Small intestine (tissue), 16 donors: ENCODE measurements at places on chromosomes 2 and 18.

- H3K4me3 ChIP-seq: no peak overlapping the region
- H3K27me3 ChIP-seq: no peaks in the 10 kb centered on the region
- no peak for DNase-seq
- peaks cover 9% of the 10 kb centered on the region for H3K36me3 ChIP-seq
- H3K4me1 ChIP-seq: no peaks in the 10 kb centered on the region
These were observed 5.1 kb upstream of the GAL3ST2 start for GRCh38 chr2:241771286-241772062.

DNA sequence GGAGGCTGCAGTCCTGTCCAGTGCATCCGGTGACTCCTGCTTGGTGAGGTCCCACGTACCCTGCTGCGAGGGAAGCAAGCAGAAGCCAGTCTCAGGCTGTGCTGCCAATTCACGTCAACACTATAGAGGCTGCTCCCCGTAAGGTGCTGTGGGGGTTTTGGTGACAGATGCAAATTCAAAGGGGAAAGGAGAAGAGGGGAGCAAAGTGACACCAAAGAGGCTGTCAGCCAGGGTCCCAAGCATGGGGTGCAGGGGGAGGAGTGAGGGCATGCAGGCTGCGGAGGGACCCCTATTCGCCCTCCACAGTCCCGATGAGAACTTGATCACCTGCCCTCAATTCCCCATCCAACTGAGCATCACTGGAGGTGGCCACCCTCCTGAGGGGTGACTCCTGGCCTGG is 179.4 kb upstream of the HS6ST1 start:
- H3K4me1 ChIP-seq: peaks cover 8% of the 10 kb centered on the region
- no peaks in the 10 kb centered on the region for H3K36me3 ChIP-seq
- no peak for DNase-seq

DNA sequence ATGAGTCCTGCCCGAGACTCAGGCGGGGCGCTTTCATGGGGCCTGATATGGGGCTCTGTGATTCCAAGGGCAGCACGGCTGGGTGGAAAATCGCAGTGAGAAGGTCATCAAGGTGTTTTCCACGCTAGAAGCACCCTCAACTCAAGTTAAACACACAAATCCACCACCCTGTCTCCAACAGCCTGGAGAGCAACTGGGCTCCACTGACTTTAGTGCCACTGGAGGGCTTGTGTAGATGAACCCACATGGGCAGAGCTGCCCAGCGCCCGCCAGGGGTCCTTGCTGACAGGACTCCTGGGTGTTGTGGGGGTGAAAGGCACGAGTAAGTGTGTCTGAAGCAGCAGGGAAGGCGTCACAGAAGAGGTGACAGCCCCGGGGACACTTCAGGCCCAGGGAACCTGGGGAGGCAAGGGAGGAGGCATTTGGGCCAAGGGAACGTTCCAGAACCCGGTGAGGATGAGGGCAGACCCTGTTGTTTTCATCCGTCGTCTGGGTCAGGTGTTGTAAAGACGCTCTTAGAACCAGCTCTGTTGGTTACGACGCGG is 51.8 kb upstream of the CTDP1 start:
- no peaks in the 10 kb centered on the region for H3K36me3 ChIP-seq
- no peaks in the 10 kb centered on the region for H3K27me3 ChIP-seq
- no peak for DNase-seq

DNA sequence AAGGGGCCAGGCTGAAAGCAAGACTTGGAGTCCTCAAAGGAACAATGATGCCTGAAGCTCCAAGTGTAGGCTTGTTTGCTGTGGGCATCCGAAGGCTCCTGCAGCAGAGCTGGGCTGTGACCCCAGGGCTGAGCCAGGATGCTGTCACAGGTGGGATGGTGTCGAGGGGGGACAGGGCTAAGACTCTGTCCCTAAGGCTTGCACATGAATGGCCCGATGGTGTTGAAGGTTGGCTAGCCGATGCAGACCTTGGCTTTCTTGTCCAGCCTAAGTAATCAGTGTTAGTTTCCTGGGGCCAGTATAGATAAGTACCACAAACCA is 251.0 kb downstream of the NDUFA10 start:
- no peak overlapping the region for H3K27ac ChIP-seq
- H3K27me3 ChIP-seq: peaks cover 2% of the 10 kb centered on the region
- no peak for DNase-seq
- H3K4me3 ChIP-seq: no peak overlapping the region
- no peaks in the 10 kb centered on the region for H3K4me1 ChIP-seq
- H3K36me3 ChIP-seq: no peaks in the 10 kb centered on the region

DNA sequence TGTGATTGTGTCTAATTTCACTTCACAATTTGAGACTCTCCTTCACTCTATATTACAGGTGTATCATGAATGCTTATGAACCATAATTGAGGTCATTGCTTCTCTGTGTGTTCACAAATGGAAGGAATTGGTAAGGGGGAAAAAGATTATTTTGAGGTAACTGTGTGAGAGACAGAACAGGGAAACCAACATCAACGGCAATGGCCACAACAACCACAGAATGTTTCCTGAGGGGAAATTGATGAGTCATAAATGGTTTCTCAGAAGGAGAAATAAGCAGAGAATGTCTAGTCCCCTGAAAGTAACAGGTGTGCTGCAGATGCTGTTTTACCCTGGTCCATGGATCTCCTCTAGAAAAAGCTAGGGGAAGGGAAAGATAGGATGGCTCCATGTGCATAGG is 361.2 kb upstream of the GALNT5 start:
- no peak for DNase-seq
- H3K27ac ChIP-seq: no peak overlapping the region
- no peak overlapping the region for H3K4me3 ChIP-seq
- H3K4me1 ChIP-seq: no peaks in the 10 kb centered on the region
- no peaks in the 10 kb centered on the region for H3K27me3 ChIP-seq

DNA sequence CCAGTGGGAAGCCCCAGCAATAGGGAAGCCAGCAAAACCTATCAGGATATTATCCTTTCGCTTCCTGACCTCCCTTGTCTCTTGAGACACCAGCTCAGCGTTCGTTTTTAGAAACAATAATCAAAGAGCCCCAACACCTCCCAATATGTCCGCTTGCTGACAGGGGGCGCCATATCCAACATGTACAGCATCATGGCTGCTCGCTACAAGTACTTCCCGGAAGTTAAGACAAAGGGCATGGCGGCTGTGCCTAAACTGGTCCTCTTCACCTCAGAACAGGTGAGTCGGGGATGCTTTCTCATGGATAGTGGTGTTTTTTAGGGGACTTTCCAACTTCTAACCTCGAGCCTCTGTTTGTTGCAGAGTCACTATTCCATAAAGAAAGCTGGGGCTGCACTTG is 28.7 kb downstream of the GAD1 start:
- no peaks in the 10 kb centered on the region for H3K27me3 ChIP-seq
- H3K4me3 ChIP-seq: no peak overlapping the region
- H3K36me3 ChIP-seq: no peaks in the 10 kb centered on the region
- no peak for DNase-seq
- H3K4me1 ChIP-seq: no peaks in the 10 kb centered on the region

DNA sequence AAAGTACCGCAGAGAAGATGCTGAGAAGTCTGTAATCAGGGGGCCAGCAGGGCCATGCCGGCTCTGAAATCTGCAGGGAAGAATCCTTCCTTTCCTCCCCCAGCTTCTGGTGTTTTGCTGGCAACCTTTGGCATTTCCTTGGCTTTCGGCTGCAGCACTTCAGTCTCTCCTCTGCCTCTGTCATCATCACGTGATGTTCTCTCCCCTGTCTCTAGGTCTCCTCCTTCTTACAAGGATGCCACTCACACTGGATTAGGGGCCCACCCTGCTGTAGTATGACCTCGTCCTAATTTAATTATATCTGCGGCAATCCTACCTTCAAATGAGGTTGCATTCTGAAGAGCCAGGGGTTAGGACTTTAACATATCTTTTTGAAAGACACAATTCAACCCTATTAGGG is 13.8 kb upstream of the RAB12 start:
- H3K27me3 ChIP-seq: no peaks in the 10 kb centered on the region
- DNase-seq: no peak
- H3K4me3 ChIP-seq: no peak overlapping the region
- H3K4me1 ChIP-seq: no peaks in the 10 kb centered on the region

DNA sequence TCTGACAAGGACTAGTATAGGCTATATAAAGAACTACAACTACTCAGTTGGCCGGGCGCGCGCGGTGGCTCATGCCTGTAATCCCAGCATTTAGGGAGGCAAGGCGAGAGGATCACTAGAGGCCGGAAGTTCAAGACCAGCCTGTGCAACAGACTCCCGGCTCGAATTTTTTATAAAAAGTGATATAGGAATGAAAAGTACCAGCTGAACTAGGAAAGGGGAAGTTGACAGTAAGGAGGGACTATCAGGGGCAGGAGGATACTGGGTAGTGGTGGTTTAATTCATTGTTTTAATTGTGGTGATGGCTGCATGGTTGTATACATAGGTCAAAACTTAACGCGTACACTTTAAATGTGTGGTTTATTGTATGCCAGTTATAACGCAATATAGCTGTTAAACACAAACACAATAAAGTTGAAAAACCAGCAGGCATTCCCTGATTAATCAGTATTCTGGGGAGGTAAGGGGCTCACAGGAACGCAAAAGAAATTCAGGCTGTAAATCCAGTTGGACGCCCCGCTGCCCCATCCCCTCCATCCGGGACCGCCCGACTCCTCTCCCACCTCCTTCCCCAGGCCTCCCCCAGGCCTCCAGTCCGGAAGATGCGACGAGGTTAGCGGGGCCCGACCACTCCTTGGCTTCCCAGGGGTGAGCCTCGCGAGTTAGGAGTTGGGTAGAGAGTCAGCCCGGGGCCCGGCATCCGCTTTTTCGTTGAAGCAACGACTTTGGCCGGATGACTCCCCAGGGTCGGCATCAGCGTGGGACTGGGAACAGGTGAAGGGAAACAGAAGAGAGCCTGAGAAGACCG is 746 bp upstream of the POLR1B start:
- peak; percentile 3 for DNase-seq
- H3K4me3 ChIP-seq: peak overlapping the region; percentile 85
- H3K36me3 ChIP-seq: no peaks in the 10 kb centered on the region

- DNase-seq: peak; percentile 60
- no peaks in the 10 kb centered on the region for H3K27me3 ChIP-seq
- no peaks in the 10 kb centered on the region for H3K4me1 ChIP-seq
- no peak overlapping the region for H3K4me3 ChIP-seq
These were observed 67.3 kb downstream of the ASB1 start for GRCh38 chr2:238493880-238494572.

DNA sequence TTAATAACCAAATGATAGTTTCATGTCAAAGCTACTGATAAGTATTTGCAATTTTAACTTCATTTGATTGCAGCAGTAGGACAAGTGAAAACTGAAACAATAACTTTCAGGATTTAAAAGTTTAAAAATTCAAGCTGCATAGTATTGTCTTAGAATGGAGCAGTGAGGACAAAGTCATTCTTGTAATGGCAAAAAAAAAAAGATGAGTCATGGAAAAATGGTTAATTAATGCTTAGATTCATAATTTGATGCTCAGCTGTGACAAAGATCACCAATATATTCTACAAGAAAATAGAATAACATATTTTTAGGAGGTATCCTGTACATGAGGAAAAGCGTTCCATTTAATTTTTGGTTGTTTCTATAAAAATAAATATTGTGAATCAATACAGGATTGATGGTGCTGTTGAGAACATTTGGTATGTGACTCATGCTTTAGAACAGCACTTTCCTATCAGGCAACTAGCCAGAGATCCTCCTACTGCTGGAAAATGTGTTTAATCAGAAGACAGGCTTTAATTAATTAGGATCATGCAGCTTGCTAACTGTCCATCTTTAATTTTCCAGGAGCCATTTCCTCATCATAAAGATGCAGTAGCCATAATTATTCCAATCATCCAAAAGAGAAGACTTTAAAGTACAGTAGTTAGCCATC is 239.0 kb upstream of the MMADHC start:
- no peak overlapping the region for H3K4me3 ChIP-seq
- no peaks in the 10 kb centered on the region for H3K27me3 ChIP-seq
- no peak overlapping the region for H3K27ac ChIP-seq
- no peak for DNase-seq

DNA sequence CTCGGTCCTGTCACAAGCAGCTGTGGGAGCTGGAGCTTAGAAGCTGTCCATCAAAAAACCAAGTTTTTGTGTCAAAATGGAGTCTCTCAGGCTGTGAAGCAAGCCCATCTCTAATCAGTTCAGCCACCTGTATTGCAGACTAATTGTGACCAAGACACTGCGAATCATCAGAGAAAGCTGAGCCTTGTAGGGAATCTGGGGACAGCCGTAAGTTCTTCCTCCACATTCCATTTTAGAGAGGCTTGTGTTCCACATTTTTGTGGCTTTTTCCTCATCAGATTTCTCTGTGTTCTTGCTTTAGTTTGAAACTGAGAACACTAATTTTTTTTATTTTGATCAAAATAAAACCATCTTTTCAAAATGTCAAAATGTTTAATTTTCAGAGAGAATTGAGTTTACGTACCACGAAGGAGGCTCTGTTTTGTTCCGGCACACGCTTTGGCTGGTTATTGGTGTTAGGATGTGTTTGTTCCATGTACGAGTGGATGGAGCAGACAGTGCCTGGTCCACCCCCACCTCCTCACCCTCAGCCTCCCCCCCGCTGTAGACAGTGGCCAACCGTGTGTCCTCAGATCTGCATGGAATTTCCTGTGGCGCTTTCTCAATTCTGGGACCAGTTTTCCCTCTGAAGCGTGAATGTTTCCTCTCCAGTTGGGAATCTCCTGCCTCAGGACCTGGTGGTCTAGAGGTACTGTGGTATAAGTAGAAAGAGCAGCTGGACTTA is 140.8 kb downstream of the AGAP1 start:
- DNase-seq: no peak
- H3K4me1 ChIP-seq: no peaks in the 10 kb centered on the region
- H3K36me3 ChIP-seq: no peaks in the 10 kb centered on the region

GRCh38 chr2:73235315-73236028 is 1.4 kb downstream of the CCT7 start:
- peaks cover 3% of the 10 kb centered on the region for H3K4me1 ChIP-seq
- no peaks in the 10 kb centered on the region for H3K27me3 ChIP-seq
- peaks cover 12% of the 10 kb centered on the region for H3K36me3 ChIP-seq

GRCh38 chr18:8443505-8443904 is 165.7 kb upstream of the RAB12 start:
- H3K27me3 ChIP-seq: no peaks in the 10 kb centered on the region
- H3K4me1 ChIP-seq: no peaks in the 10 kb centered on the region
- H3K27ac ChIP-seq: no peak overlapping the region
- H3K4me3 ChIP-seq: no peak overlapping the region

DNA sequence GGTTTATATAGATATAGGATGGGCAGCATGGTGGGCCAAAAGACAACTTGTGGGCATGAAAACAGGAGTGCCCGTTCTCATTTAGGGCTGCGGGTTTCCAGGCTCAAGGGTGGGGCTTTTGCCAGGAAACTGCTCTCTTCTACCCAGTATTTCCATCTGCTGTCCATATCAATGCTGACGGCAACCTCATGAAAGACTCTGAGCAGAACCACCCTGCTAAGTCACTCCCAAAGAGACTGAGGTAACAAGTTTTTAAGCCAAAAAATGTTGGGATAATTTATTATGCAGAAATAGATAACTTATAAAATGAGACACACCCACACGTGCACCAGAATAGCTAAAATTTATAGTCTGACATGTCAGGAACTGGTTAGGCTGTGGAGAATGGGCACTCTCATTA is 36.1 kb upstream of the MPPE1 start:
- no peaks in the 10 kb centered on the region for H3K4me1 ChIP-seq
- no peak overlapping the region for H3K4me3 ChIP-seq
- no peak for DNase-seq
- H3K27me3 ChIP-seq: no peaks in the 10 kb centered on the region
- no peak overlapping the region for H3K27ac ChIP-seq
- no peaks in the 10 kb centered on the region for H3K36me3 ChIP-seq
